CD4-positive, alpha-beta T cell treated with Interferon alpha-2 for 1 hour (primary cell): ENCODE measurements at places on chromosomes 7 and 10.

DNA sequence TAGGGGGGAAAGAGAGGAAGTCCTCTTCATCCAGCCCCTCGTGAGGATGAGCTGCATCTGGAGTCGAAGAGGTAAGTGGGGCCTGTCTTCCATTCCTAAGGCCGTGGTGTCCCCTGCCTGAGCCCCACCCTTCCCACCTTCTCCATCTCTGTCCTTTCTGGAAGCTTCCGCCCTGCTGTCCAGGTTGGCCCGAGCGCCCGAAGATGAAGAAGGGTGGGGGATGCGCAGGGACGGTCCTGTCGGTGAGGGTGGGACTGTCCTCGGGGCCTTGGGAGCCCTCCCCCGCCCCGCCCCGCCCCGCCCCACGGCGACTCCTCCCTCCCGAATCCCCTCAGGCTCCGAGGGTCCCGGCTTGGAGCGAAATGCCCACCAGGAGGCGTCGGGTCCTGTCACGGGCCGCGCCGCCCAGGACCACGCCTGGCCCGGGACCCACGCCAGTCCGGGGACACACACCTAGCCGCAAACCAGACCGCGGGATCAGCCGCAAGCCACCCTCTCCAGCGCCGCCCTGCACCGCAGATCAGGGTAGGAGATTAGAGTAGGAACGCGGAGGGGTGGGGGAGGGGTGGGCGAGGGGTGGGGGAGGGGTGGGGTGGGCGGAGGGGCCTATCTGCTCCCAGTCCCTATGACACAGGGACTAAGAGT, 15.3 kb downstream of the GPRIN2 start:
- DNase-seq: no peak

DNA sequence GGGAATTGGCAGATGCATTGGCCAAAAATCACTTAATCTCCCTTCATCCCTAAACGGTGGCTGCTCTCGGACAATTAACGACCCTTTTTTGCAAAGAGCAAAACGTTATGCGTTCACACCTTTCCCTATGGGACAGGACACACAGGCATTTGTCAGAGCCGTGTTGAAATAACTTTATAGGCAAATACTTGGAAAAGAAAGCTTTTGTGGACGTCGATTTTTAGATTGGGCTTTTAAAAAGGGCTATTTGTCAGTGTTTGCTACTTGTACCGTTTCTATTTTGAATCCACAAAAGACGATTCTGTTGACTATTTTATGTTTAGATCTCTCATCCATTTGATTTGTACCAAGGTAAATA, 245.6 kb downstream of the SLC25A13 start:
- no peak for DNase-seq

GRCh38 chr10:17782921-17783665, 26.1 kb upstream of the MRC1 start:
- no peak for DNase-seq

DNA sequence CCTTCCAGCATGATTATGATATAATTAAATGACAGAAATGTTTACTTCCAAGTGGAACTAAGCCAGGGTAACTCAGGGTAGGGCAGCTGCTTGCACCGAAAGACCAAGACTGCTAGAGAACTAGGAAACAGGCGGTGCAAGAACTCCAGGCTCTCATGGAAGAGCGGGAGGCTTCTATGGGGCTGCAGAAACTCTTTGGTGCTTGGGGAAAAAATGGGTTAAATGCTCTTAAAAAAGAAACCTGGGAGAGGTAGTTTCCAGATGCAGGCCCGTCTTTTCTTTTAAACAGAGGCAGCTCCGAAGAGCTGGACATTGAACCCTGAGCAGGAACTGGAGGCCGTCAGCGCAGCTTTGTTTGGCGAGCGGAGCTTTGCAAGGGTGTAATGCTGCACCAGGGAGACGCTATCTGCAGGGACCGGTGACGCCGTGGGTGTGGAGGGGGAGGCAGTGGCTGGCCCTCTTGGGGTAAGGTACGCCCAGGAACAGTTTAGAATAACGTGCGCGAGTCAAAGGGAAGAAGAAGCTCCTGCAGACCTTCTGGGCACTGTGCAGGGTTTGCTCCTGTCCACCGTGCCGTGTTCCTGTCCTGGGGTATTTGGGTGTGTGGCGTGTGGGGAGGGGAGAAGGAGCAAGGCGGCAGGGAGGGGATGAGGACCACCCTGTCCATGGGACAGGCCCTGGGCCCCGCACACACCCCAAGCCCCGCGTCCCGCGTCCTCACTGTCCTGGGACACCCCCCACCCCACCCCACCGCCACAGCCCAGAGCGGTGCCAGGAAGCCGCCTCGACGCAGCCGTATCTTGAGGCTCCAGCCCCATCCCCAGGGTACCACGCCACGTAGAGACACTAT, 59.0 kb downstream of the EGFR start:
- DNase-seq: no peak

- DNase-seq: no peak
Observed at GRCh38 chr7:35697414-35698175, 2.7 kb upstream of the HERPUD2 start.

DNA sequence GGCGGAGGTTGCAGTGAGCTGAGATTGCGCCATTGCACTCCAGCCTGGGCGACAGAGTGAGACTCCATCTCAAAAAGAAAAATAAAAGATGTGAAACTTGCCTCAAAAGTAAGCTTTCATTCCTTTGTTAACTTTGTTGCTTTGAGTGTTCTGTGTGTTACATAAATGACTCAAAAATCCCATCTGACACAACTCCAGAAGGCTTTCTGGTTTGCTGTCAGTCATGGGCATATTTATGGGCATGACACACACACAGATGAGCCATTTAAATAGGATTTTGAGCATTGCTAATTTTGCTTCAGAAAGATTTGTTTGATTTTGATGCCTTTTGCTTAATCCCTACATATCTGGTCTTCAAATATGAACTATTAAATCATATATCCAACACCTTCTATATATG, 82.6 kb downstream of the CACNB2 start:
- no peak for DNase-seq

GRCh38 chr10:132893090-132893489, 49.3 kb downstream of the CFAP46 start:
- DNase-seq: no peak

GRCh38 chr7:93838966-93839365, 51.6 kb downstream of the TFPI2 start:
- no peak for DNase-seq

GRCh38 chr7:64515781-64516180, 47.1 kb downstream of the ZNF680 start:
- no peak for DNase-seq

DNA sequence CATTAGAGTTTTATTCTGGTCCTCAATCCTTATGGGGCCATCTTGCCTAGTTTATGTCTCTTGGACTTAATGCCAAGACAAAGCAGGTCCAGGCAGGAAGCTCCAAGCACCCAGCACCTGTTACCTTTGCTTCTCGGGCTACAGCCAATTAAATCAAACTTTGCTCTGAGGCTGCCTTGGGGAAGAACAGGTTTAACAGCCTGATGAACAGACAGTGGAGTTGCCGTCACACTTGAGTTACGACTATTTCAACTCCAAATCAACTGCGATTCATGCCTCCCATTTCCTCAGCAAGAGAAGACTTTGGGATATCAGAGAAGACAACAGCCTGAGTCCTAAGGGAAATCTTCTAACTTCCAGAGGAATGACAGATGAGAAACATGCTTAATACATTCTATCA, 62.2 kb downstream of the XPNPEP1 start:
- DNase-seq: no peak

DNA sequence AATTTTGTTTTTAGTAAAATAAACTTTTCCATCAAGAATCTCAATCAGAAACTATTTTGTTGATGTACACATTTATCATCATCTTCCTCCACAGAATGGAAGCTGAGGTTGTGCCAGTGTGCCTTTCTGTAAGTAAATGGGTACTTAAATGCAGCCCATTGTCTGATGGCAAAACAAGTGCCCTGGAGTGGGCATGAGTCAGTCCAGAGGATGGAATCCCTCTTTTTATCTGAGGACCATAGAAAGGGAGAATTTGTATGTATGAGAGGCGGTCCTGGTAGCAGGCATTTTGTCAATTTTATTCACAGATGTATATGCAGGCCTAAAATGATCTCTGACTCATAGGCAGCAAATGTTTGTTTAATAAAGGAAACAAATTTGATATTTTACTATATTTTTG, 102.1 kb upstream of the MAGI2 start:
- DNase-seq: no peak

- peak; percentile 14 for DNase-seq
Observed at GRCh38 chr7:144513334-144513733, 109.8 kb upstream of the NOBOX start.

DNA sequence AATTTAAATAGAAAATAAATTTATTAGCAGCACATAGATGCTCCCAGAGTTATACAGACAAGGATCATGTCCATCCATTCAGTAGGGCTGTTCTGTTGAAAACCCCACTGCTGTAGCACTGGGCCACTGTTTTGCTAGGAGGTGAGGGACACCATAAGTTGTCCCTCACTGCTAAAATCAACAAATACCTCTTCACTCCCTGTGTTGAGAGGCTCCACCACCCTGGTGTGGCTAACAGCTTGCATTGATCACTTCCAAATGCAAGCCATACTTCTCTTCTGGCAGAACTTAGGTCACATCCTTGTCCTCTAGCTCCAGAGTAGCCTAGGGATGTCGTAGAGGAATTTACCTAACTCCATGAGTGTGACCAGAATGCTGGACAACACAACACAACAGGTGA, 55.4 kb downstream of the MDFIC start:
- no peak for DNase-seq

- DNase-seq: peak; percentile 40
Observed at GRCh38 chr7:41786944-41787343, 84.1 kb upstream of the INHBA start.

GRCh38 chr10:19250546-19250945, 201.9 kb downstream of the MALRD1 start:
- no peak for DNase-seq

- DNase-seq: peak; percentile 54
Observed at GRCh38 chr7:87600130-87601124, at the start of gene ABCB1. Gene ABCB1, minus strand, starts transcription at chr7:87600884. Its CDS starts 700 bp downstream, at chr7:87600184.

DNA sequence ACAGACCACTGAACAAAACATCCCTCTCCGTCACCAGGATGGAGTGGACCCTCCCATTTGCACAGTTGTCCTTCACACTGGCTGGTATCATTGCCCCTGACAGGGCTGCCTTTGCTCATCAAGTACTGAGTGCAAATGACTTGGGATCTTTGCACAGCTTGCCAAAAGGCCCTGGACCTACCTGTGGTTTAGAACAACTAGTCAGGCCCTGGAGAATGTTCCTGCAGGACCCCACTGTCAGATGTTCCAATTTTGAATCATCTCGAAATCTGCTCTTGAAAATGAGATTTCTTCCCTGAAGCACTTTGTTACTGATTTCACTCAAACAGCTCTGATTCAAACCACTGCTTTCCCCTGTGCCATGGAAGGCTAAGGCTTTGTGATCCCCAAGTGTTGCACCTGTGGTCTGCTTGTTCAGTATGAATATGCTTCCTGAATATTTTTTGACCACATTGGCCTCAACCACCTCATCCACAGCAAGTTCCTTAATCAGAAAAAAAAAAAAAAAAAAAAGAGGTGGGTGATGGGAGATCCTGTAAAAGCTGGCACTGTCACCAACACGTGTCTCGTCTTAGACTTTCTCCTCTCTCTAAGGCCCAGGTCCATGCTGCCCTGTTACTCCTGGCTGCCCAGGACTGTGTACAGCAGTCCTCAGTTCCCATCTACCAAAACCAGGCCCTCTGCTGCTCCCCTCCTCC, 2.7 kb upstream of the AOAH start:
- DNase-seq: no peak

- no peak for DNase-seq
Observed at GRCh38 chr7:93949423-93949822, 27.9 kb downstream of the GNG11 start.

DNA sequence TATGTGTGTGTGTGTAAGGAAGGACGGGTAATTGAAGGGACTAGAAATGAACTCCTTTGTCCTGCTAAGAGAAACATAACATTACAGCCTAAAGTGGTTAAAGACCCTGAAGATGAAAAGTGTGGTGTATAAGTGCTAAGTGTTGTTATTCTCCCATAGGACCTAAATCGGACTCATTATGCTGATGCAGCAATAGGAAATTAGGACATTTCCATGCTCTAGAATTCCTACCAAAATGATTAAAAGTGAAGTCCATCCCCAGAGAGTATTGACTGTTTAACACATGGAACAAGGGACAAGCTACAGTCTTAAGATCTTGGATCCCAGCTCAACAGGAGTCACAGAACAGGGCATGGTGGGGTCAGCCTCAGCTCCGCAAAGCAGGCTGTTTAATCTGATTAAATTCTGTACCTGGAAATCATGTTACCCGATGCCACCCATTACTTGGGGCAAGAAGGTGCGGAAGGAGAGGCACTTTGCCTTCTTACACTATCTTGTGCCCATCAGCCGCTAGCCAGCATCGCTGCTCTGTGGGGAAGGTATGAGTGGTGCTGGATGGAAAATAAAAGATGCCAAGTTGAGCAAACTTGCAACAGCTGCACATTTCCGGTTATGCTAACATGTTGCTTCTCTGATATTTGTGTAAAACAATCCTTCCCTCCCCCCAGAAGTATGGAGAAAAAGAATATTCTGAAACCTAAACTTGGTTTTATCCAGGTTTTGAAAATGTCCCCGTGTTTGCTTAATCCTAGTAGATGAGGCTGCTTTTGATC, 100.5 kb downstream of the CREB5 start:
- no peak for DNase-seq

DNA sequence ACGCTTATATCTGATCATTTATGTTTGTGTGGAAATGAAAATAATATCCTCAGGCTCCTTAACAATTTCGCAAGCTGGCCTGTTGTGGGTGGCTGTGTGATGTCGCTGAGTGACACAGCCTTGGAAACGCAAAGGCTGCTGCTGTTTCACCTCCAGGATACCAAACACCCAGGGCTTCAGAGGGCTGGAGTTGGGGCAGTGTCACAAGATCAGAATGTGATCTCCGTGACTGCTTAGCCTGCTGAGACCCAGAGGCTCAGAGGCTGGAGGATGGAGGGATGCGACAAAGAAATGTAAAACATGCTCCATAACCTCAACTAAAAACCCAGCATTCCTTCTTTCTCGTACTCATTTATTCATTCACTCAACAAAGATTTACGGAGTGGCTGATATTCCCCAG, 37.2 kb upstream of the BMPER start:
- DNase-seq: no peak

GRCh38 chr10:97028832-97029178, 157.0 kb downstream of the SLIT1 start:
- no peak for DNase-seq

DNA sequence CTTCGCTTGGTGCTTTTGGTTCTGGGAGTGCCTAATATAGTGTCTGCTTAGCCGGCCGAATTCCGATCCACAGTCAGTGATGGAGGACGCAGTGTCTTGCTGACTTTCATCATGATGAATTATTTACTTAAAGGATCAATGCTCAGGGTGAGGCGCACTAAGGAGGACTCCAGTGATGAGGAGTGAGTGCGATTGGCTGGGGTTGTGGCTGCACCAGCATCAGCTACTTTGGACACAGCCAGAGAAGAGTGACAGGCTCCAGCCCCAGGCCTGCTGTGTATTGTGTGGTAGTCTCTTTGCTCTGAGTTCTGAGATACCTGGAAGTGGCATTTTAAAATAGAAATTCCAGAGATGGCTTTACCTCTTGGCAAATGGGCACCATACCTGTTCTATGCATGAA, 73.3 kb upstream of the ANLN start:
- no peak for DNase-seq

- DNase-seq: no peak
Observed at GRCh38 chr7:95544171-95544570, 52.1 kb downstream of the PDK4 start.
